Stimulated activated CD8-positive, alpha-beta memory T cell treated with anti-CD3 and anti-CD28 coated beads, Interleukin-4, amount 100 ng/mL, for 4 hours (primary cell): ENCODE measurements at places on chromosomes 6 and 20.
A peak's percentile ranks its signal among the peaks of the same experiment; 100 is the strongest.

GRCh38 chr6:157383471-157383870 is 2.5 kb downstream of the ZDHHC14 start:
- no peak for DNase-seq

DNA sequence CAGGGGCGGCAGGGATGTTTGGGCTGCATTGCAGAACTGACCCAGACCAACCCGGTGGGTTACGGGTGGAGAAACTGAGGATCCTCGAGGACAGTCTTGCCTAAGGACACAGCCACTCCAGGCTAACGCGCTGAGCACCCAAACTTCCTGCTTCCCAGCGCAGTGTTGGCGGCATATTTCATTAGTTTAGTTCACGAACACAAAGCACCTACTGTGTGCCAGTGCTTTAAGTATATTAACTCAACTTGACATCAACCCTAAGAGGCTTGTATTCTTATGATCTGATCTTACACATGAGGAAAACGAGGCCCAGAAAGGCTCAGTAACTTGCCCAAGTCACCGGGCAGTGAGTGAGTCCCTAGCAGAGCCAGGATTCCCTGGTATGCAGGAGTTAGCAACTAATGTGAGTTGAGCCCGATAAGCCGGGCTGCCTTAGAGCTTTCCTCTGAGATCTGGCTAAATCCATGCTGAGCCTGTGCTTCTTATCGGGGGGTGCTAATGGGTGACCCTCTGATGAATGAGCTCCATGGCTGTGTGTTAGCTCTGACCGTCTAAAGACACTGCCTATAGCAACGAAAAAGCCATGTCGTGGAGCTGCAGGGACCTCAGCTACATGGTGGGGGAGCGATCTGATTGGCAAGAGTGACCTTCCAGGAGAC is 92.7 kb downstream of the CD40 start:
- no peak for DNase-seq

- DNase-seq, result no peak
Measured at GRCh38 chr6:91681296-91681695, 1094.4 kb upstream of the MAP3K7 start.

GRCh38 chr6:33132081-33132524 is 56.3 kb downstream of the HLA-DPB1 start:
- no peak for DNase-seq

GRCh38 chr6:55388211-55388610 is 60.9 kb downstream of the GFRAL start:
- DNase-seq, result no peak

GRCh38 chr6:164208371-164208770 is 793.9 kb downstream of the QKI start:
- no peak for DNase-seq

- DNase-seq, result no peak
Measured at GRCh38 chr20:61333484-61334108, 81.5 kb downstream of the CDH4 start.

DNA sequence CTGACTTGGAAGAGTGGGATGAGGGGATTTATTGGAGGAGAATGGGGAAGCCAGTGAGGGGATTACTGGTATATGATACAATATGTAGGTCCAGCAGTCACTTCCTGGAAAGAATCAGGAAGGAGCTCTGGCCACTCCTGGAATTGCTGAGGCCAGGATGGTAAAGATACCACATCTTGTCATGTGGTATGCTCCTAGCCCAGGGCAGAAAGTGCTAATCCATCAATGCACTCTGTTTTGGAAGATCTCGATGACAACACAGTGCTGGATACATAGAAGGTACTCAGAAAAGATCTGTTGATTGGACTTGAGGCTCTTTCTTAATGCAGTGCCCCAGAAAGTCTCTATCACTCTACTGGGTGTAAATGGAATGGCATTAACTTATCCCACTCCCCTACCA is 52.6 kb downstream of the LAMP5 start:
- DNase-seq, result no peak

DNA sequence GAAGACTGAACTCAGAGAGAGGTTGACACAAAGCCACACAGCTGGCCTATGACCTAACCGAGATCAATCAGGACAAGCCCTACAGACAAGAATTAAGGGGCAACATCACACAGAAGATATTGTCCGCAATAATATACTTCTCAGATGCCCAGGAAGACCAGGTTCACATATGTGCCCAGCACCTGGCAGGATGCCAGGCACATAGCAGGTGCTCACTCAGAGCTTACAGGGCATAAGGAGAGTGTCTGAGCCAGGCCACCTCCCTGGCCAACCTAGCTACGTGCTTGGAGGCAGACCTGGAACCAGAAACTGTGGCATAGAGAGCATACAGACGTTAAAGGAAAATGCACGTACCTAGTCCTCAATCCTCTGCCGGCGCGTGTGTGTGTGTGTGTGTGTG is 87.0 kb upstream of the LRFN2 start:
- no peak for DNase-seq

DNA sequence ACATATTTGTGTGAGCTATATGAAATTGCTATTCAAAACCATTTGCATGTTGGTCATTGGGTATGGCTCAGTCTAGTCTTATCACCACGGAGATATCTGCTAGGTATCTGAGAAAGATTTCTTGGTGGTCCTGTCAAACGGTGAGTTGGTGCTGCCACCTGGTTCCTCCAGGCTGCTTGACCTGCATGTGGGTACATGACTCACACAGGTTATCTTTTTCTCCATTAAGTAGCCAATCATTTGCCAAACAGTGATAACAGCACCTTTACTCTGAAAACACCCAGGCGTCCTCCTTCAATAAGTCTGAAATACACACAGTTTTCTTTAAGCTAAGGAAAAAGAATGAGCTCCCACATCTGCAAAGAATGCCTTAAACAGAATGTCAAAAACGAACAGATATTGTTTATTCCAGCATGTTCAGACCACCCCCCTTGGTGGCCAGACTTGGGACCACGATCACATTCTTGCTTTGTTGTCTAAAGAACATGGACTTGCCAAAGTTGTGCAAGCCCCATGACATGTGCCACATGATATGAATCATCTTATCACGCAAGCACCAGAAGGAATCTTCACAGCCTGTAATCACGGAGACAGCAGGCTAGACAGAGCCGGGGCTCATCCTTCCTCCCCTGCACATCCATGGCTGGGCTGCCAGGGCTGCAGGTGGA is 200.7 kb upstream of the THBS2 start:
- DNase-seq, result no peak

- DNase-seq, result no peak
Measured at GRCh38 chr20:21360705-21361104, 36.6 kb downstream of the NKX2-4 start.

DNA sequence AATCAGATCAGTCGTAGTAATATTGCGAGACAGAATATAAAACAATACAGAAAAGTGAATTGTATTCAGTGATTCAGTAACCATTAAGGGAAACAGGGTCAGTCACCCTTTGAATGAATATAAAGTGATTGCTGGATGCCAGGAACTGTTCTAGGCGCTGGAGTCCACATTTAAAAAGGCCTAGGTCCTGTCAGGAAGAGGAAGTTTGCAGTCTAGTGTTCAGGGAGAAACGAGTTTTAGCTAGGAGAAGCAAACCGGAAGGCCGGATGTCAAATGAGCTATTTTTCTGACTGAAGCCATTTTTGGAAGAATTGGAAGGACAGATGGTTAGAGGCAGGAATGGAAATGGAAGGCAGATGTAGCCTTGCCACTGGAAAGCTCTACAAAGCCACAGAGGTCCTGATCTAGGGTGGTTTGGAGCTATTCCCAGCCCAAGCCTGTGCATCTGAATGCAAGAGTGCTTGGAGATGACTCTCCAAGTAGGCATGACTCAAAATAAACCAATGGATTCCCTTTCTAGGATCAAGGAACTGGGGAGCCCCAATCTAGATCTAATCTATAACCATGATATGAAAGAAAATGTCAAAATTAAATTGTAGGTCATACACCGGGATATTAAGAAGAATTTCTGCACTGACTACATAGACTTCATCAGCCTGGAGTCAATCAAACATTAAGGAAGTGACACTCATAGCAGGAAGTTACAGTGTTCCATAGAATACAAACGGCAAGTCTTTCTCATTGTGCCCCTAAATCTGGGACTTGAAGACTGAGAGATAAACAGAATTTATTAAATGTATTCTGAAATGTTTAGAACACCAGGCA is 36.8 kb upstream of the CDKAL1 start:
- DNase-seq, result no peak

DNA sequence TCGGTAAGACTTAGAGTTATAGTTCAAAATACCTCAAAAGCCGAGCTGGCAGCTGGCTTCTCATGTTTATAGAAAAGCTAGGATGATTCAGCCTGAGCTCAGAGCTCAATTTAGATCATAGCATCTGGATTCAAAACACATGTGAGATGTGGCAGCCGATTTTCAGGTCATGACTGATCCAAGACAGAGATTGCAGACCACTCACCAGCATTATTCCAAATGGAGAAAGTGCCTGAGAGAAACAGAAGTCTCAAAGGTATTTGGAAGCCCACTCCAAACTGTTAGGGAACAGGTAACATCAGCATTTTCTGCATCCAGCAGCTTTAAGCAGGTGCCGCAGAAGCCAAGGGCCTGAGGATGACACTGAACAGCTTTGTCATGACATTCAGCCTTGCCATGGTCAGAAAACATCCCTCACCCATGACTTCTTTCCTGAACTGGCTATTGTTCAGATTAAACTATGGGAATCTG is 102.2 kb downstream of the BACH2 start:
- DNase-seq, result no peak

DNA sequence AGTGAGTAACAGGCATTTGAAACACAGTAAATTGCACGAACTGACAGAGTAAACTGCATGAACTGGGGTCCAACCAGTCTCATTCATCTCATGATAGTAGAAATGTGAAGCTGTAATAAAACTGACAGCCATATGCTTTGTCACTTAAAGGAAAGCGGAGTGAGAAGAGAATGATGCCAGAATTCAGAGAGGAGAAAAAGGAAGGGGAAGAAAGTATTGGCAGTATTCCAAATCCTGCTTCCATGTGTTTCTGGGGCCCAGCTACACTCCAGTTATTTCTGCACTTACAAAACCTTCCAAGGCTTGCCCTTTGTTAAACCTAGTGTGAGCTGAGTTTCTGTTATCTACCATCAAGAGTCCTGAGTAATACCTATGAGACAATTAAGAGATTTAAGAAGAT is 17.2 kb downstream of the SNX14 start:
- no peak for DNase-seq

DNA sequence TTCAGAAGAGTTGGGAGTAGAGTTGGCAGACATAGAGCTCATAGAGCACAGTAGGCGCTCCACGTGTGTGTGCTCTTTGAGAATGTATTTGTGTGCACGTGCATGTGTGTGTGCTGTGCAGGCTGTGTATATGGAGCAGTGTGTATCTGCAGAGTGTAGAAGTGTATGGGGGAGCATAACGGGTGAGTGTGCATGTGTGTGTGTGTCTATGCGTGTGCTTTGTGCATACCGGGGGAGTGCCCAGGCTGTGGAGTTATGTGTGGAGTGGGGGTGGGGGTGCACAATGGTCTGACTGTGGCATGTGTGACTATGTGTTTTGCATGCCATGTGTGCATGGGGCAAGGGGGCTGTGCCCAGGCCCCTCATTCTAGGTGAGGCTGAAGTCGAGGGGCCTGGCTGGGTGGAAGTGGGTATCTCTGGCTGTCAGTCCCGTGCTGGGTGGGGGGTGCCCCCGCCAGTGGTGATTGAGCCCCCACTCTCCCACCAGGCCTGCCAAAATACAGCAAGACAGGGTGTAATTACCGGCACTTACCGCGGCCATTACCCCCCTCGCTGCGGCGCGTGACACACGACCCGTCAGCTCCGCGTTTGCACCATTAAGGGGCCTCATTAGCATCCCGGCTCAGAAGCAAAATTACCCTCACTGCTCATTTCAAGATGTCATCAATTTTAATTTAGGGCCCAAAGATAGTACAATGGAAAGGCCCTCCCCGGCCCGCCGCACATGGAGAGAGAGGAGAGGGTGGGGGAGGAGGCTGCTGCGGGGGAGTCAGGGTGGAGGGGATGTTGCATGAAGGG is 39.1 kb downstream of the MDFI start:
- no peak for DNase-seq

DNA sequence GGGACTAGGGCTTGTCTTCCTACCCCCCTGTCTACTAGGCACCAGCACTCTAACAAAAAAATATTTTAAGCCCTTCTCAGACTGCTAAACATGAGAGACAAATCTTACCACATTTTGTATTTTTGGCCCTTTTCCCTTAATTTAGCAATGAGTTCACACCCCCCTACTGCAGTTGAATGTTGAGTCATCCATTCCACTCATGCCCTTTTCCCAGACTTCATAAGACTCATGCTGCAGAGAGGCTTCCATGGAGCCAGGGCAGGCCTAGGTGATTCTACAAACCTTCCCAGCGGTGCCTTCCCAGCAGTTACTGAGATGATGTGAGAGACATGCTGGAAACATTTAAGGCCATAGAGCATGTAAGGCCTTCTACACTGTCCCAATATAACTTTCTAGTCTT is 53.9 kb downstream of the PXDC1 start:
- DNase-seq, result no peak

- peak; percentile 43 for DNase-seq
Measured at GRCh38 chr20:63750807-63751470, 11.4 kb downstream of the SLC2A4RG start.

GRCh38 chr6:90712114-90712513 is 125.2 kb upstream of the MAP3K7 start:
- DNase-seq, result no peak

GRCh38 chr20:52985687-52986086 is 13.5 kb downstream of the TSHZ2 start:
- no peak for DNase-seq

GRCh38 chr20:52410731-52411234 is 219.2 kb upstream of the ZFP64 start:
- no peak for DNase-seq

GRCh38 chr6:34359418-34360158 is 32.9 kb downstream of the NUDT3 start:
- DNase-seq, result no peak

DNA sequence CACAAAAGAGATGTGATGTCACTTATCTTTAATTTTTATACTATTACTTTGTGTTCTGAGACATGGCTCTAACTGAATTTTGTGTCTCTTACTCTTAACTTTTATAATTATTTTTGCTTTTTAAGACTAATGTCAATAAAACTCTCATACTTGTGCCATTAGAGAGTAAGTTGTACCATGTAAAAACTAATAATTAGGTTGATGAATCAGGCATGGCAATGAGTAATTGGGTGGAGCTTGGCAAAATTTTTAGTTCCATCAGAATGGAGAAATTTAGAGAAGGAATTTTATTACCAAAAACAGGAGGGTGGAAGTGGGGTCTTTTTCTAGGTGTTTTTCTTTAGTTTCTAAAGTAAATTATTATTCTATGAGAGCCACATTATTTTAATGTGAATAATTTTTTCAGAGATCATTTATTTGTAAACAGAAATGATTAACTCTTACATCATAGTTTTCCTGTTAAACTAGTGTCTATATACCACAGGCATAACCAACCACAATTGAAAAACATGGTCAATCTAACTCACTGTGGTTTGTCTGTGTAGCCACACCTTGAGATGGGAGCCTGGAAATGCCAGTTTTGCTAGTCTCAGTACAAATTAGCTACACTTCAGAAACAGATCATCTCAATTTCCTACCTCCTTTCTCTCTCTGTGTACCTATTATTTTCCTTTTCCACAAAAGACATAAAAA is 51.8 kb downstream of the ELOVL4 start:
- DNase-seq, result no peak

GRCh38 chr6:34829137-34829536 is 37.3 kb downstream of the BLTP3A start:
- no peak for DNase-seq

- no peak for DNase-seq
Measured at GRCh38 chr6:33692078-33692759, 19.3 kb downstream of the UQCC2 start.
